ENCODE measurements at places on chromosomes 7 and 10.

GRCh38 chr7:74051629-74052410, 23.8 kb downstream of the ELN start:
- DNase-seq: no peak

DNA sequence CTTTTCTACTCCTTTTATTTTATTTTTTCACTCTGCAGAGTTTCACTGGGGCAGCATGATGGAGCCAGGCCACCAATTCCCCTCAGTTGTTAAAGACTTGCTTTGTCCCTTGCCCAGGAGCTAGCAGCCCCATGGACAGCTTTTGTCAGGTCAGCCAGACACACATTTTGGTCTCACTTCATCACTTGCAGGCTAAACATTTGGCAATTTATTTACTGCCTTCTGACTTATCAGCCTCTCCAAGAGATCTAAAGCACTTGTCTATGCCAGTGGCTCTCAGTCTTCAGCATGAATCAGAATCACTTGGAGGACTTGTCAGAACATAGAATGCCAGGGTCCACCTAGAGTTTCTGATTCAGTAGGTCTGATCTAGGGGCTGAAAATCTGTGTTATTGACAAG, 66.4 kb upstream of the GDF10 start:
- DNase-seq: no peak

DNA sequence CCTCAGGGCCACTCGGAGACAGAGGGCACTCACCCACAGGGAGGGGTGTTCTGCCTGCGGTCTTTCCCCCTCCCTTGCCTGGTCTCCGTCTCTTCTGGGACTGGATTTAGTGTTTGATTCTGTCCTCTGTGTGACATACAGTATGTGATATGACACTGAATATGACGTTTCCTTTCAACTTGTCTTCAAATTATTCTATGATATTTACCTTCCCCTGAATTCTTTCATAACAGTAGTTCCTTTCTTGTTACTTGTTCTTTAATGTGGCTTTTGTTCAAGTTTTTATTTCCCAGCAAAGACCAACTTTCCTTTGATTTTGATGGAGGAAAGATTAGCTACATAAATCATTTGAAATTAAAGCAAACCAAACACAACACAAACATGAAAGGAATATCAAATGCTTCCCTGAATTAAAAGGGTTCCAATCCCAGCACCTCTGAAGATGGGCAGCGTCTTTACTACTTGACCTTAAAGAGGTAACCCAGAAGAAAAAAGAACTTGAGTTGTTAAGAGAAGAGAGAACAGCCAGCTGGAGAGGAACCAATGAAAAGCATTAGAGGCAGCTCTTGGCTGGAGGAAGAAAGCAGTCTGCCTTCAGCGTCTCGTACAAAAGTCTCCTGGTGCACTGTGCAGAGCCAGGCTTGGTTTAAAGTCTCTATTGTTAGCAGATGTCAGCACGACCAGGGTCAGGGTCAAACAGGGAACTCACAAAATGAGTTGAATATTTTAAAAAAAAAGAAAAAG, 18.3 kb upstream of the RHEB start:
- DNase-seq: no peak

GRCh38 chr10:14048930-14049613, 281.7 kb downstream of the FRMD4A start:
- no peak for DNase-seq

- DNase-seq: no peak
Observed at GRCh38 chr7:156600496-156600895, 40.1 kb upstream of the RNF32 start.

- DNase-seq: no peak
Observed at GRCh38 chr7:31648288-31648687, 38.7 kb upstream of the PPP1R17 start.

DNA sequence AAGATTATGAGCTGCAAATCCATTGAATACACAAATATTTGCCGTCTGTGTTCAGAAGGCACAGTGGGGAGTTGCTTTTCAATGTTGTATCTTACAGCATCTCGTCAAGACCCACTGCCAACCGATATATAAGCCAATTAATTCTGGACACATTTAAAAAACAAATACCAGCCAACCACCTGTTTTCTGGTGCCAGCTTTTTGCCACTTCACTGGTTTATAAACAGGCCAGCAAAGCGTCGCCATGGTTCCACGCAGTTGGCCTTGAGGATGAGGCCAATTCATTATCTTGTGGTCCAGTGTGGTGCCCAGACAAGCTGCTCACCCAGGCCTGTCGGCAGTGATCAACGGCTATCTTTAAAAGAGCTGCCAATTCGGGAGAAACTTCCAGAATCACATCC, 321.0 kb downstream of the TCERG1L start:
- no peak for DNase-seq

- DNase-seq: no peak
Observed at GRCh38 chr10:87634311-87634710, 25.4 kb upstream of the PAPSS2 start.

DNA sequence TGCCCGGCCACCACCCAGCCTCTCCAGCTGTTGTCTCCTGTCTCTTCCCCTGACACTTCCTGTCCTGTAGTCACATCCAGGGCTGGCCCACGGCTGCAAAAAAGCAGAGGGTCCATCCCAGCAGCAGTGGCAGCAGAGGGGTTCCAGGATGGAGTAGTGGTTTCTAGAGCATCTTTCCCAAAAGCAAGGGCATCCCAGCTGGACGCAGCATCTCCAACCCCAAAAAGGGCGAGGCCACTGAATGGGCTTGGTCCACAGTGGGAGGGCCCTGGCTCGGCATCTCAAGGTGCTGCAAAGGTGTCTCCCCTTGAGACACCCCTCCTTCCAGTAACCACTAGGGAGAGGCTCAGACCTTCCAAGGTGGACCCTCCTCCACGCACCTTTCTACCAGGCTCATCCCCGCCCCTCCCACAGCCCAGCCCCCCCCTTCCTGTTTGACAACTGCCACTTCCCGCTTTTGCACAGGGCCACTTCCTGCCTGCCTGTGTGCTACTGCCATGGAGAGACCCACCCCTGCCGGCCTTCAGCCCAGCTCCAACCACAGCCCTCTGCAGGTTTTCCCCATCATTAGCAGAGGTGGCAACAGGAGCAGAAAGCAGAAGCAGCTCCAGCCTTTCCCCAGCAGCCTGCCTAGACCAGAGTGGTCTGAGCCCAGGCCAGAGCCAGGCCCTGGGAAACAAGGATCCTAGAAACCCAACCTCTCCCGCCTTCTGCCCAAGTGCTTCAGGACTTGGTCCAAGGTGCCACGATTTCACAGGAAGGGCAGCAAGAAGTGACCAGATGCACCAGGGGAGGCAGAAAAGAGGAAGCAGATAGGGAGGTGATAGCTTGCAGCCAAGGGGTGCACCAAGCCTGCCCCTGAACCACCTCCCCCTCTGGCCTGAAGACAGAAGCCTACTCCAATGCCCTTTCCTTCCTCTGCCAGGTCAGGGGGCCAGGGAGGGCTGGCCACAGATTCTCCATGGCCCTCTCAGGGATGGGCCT, 8.6 kb downstream of the CAMK2G start:
- DNase-seq: peak; percentile 41

- DNase-seq: no peak
Observed at GRCh38 chr7:157528785-157529341, 192.1 kb downstream of the DNAJB6 start.

DNA sequence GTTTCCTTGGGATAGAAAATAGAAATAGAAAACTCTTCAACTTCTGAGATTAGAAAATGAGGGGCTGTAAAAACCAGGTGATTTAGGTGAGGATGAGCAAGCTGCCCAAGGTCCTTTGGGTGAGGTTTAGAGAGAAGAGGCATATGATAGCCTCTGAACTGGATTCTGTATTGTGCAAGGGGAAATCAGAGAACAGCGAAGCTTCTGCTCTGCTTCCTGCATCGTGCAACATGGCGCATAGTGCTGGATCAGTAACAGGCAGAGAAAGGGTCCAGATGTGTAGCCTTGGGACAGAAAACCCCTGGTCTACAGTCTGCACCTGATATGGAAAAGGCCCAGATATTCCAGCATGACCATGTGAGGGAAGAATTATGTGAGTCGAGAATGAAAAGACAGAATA, 121.7 kb downstream of the MBL2 start:
- DNase-seq: no peak

- DNase-seq: no peak
Observed at GRCh38 chr7:3399858-3400257, 98.8 kb downstream of the SDK1 start.

DNA sequence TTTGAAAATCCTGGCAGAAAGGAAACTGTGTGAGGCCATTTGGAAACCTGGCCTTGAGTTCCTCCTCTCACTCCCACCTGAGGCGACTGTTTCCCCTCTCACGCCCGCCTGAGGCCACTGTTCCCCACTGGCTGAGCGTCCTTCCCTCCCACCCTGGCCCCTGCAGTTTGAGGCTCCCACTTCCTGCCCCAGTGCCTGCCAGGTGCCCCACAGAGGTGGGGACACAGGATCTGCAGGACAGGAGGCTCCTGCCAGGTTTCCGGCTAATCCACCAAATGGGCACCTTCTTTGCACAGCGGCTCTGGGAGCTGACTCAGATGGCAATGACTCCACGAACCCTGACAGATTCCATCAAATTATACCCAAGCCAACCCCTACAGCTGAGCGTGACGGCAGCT, 24.3 kb upstream of the LARP4B start:
- no peak for DNase-seq

- DNase-seq: no peak
Observed at GRCh38 chr7:66421830-66422475, 206.7 kb upstream of the KCTD7 start.

- DNase-seq: no peak
Observed at GRCh38 chr7:107530751-107531150, 33.0 kb downstream of the COG5 start.

DNA sequence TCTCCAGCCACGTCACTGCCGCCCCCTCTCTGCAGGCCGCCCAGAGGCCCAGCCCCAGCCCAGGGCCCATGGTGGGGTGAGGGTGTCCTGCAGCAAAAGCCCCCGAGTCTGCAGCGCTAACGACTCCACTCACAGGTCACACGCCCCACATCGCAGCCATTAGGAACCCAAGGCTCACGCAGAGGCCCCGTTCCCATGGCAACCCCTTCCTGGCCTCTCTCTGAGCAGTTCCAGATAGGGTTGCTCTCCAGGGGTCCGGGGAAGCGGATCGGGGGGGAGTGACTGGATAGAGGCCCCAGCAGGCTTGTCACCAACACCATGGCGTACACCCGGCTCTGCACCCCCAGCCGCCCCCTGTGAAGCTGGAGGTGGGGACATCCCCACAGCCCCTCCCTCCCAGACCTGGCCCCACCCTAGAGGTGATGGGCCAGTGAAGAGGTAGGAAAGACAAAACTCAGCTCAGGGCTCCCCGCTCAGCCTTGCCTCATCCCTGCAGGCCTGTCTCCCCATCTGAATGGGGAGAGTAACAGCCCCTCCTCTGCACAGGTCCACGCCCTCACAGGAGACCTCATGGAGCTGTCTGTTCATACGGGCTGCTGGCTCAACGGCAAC, 41.2 kb downstream of the TNRC18 start:
- no peak for DNase-seq

GRCh38 chr10:93149761-93150160, 76.1 kb downstream of the CYP26A1 start:
- DNase-seq: no peak

- DNase-seq: peak; percentile 23
Observed at GRCh38 chr10:102796407-102797176, 40.6 kb downstream of the CYP17A1 start.

DNA sequence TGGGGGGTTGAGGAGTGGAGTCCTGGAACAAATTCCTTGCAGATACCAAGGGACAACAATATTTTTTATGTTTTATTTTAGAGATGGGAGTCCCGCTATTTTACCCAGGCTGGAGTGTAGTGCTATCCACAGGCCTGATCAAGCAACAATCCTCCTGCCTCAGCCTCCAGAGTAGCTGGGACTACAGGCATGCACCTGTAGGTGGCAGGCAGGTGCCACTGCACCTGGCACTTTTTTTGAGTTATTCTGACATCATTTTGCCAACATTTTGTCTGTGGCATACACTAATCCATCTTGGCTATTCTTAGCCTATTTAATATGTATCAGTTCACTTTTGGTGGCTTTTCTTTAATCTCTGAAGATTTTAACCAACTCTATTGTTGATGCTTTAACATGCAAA, 317.8 kb upstream of the MTPN start:
- DNase-seq: no peak

DNA sequence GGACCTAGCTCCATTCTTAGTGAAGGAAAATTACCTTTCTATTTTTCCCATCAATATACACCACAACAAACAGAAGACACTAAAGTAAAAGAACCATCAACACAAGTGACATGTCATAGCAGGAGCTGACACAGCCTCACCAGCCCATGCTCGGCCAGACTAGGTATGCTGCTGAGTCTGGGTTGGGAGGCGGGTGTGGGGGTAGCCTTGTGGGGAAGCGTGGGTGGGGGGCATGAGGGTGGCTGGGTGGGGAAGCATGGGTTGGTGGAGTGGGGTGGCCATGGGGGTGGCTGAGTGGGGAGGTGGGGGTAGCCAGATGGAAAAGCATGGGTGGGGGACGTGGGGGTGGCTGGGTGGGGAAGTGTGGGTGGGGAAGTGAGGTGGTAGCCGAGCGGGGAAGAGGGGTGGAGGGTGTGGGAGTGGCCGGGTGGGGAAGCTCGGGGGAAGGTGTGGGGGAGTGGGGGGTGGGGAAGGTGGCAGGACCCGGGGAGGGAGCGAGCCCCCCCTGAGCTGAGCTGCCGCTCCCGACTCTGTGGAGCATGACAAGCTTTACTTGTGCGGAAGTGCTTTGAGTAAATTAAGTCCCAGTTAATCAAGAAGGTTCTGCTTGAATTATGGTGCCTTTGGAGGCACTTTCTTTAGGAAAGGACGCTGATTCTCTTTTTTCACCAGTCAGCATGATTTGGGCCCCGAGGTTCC, 294.6 kb upstream of the ZNF32 start:
- no peak for DNase-seq

DNA sequence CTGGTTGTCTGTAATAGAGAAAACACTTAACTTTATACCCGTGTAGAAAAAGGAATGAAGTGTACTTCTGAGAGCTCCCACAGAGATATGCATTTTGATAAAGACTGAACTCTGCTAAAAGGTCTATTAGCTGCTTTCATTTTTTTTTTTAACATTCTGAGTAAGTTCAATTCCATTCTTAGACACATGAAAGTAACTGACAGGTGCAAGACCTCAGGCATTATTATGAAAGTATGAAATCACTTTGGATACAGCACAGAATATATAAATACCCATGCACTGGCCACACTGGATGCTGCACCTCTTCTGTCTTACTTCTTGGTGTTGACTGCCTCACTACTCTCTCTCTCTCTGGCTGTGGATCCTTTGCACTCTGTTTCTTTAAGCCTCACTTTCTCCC, 46.2 kb downstream of the VWDE start:
- no peak for DNase-seq

GRCh38 chr10:692682-693351, 3.3 kb upstream of the DIP2C start:
- DNase-seq: no peak

Measured in activated effector memory CD4-positive, alpha-beta T cell treated with Interleukin-2 at 50 U/mL for 16 hours (primary cell).